ENCODE measurements at places on chromosomes 7 and 10.

- DNase-seq: no peak
These were observed 120.0 kb downstream of the ATXN7L1 start for GRCh38 chr7:105756367-105756766.

DNA sequence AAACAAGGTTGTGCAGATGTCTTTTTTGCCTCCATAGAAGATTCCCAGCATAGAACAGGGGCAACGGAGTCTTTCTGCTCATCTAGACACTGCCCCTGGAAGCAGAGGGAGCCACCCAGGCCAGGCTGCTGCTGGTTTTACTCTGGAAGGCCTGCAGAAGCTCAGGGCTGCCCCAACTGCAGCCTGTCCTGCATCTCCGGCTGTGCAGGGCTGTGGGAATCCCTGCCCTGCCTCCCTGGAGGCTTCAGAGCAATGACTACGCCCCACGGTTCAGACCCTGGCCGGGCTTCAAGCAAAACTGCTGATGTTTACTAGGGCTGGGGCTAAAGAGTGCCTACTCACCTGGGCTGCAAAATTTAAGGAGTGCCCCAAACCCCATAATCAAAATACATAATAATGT is 43.9 kb downstream of the GHRHR start:
- DNase-seq: no peak

- no peak for DNase-seq
These were observed 405.7 kb upstream of the RNF32 start for GRCh38 chr7:156234666-156235494.

DNA sequence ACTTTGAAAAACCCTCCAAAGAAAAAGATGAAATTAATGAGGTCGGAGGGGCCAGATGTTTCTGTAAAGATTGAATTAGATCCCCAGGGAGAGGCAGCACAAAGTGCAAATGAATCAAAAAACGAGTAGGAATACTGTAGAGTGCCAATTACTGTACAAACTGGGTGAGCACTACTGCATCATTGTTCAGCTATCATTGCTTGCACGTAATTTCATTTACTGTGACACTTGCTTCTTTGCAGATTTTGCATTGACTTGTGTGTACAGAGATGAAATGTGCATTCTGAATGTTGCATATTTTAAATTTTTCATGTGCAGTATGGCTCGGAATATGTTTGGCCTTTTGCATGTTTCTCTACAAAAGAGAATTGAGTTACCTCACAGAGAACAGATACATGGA is 123.7 kb downstream of the LCOR start:
- DNase-seq: no peak

- peak; percentile 59 for DNase-seq
These were observed 14.5 kb downstream of the ADK start for GRCh38 chr10:74165530-74165901.

DNA sequence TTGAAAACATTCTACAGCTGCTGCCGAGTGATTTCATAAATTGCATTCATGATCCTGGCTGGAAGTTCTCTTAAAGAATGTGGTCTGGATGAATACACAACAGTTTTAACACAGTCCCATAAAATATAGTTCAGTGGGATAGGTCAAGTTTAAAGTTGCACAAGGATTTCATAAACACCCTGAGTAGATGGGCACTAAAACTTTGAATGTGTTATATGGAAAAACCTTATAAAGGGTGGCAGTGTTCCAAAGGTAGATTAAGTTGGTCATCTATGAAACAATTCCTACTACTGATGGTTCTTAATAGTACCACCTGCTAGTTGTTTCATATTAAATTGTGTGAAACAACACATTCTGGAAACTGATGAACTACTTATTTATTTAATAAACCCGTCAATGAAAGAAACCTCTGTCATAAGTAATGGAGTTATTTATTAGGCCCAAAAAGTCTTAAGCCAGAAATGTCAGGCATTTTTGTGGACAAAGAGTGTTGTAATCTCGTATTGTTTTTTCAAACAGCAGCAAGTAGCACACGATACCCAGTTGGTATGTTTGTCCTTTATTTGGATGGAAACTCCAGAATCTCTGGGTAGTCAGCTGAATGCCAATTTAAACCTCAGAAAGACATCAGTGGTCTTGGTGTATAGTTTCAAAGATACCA is 14.3 kb upstream of the RPA3 start:
- DNase-seq: no peak

GRCh38 chr10:122294511-122295450 is 23.7 kb downstream of the BTBD16 start:
- no peak for DNase-seq

- no peak for DNase-seq
These were observed 2.1 kb upstream of the BNIP3 start for GRCh38 chr10:131983780-131984179.

GRCh38 chr10:45513551-45513950 is 139.5 kb downstream of the ALOX5 start:
- DNase-seq: no peak

DNA sequence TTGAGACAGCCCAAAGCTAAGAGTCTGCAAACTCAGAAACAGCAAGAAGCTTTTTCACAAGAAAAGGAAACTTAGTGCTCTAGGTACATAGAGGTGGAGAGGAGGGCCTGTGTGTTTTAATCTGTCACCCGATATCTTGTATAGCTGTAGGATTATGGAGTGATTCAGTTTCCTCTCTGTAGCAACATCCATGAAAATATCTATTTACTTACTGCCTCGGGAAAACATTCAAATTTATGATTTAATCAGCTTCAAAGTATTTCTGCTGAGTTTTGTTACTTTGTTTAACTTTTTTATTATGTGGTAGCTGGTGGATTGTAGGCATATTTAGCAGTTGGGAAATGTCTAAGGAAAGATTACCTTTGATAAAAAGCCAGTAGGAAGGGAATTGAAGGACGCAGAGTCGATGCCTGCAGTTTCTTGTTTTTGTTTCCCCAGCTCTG is 292.0 kb downstream of the CCDC3 start:
- no peak for DNase-seq

DNA sequence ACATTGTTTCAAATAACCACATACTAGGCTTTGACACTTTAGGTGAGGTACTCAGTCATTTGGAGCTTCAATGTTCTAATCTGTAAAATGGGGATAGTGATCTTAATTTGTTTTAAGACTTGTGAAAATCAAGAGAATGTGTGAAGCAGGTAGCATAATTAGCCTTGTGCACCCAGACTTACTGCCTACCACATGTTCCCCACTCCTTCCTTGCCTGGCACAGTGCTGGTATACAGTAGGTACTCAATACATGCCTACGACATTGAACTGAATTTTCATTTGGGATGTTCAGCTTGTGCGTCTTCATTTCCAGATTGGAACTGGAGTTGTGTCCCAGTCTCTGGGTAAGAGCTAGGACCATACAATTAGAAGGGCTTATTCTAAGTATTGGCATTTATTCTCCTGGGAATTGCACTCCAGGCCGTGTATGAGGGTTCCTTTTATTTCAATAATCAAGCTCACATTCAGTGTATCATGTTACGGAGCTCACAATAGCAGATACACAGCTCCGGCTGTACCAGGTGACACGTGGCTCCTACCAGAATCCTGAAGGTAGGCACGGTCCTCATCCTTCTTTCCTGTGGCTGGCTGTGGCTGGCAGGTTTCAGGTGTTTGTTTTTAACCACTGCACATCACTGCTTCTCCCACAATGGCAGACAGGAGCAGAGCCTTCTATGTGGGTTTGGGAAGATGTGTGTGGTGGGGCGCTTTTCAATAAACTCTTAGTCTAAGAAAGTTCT is 109.4 kb upstream of the PDCD4 start:
- no peak for DNase-seq

DNA sequence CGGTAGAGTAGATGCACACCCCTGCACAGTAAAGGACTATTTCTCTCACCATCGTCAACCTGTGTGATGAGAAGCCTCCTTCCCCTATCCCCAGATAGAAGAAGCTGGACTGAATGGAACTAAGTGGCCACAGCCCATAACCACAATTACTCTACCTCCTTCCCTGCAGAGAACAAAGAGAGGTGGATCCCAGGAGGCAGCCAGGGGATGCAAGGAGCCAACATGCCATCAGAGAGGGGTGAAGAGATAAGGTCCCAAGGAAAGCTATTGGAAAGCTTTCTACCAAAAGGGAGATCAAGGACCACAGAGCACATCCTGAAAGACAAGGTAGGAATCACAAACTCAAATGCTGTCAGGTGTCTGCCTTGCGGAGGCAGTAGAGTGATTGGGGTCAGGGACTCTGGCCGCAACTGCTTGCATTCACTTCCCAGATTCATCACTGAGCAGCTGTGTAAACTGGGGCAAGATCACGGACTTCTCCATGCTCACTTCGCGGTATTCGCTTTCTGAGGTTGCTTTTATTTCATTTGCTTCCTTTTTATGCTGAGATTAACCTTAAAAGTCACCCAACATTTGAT is 81.6 kb upstream of the MYO3A start:
- DNase-seq: no peak

DNA sequence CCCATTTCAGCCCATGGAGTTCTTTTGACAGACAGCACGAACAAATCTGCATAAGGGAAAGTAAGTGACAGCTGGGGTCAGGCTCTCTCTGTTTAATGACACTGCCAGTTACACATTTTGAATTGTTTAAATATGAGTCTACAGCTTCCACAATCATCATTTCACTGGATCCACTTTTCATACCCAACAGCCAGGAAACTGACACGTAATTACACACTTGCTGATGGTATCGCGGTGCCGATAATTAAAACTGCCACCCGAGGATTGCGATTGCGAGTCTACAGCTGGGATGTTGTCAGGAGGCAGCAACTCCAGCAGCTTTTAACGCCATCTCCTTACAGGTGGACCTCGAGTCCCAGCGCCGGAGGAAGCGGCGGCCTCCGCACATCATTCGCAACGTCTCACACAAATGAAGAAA is 230.8 kb upstream of the MGMT start:
- DNase-seq: no peak

DNA sequence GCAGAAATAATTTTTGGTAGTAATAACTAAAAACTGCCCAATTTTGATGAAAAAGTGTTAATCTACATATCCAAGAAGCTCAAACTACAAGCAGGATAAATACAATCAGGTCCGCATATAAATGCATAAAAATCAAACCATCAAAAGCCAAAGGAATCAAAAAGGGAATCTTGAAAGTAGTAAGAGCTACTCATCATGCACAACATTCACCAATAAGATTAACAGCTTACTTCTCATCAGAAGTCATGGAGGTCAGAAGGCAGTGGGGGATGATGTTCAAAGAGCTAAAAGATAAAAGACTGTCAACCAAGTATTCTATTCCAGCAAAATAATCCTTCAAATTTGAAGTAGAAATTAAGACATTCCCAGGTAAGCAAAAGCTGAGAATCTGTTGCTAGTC is 76.4 kb downstream of the CRPPA start:
- DNase-seq: peak; percentile 19

DNA sequence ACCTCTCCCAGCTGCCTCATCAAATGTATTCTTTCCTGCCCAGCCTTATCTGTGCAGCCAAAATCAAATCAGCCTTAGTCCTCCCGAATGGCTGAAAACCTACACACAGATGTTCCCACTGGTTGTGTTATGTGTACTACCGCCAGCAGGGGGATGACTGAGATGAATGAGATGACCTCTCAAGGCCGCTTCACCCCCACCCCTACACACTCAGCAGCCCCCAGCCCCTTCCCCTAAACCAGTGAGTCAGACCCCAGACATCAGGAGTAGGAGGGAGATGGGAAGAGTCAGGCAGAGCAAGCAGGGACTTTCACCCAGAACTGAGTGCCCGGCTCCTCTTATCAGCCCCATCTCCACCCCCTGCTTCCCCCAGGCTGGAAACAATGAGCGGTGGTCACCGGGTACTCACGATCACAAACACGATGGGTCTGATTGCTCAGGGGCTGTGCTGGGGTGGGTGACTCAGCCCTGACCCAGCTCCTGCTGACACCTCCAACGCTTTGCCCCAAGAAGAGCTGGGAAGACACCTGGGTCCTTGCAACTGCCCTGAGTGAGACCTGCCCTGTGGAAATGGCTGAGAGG is 6.5 kb upstream of the C10orf105 start:
- peak; percentile 81 for DNase-seq

- no peak for DNase-seq
These were observed 77.3 kb downstream of the STK31 start for GRCh38 chr7:23787272-23787671.

DNA sequence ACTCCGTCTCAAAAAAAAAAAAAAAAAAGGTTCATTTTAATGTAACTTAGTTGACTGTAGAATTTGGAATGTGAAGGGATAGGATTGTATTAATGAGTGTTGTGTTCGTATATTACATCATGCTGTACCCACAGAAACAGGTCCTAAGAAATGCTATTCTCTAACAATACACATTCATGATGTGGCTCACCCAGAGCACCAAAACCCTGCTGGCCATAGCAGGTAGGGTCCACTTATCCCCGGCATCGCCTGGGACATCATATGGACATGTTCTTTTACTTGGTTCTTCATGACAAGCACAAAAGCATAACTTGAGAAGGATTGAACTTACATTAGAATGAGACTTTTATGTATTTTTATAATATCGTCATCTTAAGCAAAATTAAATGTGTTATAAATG is 241.5 kb downstream of the CACNB2 start:
- DNase-seq: no peak

GRCh38 chr10:131697476-131698128 is 203.2 kb upstream of the PPP2R2D start:
- no peak for DNase-seq

- DNase-seq: peak; percentile 62
These were observed 81.6 kb downstream of the CRTAC1 start for GRCh38 chr10:97948822-97949221.

GRCh38 chr7:86913709-86914108 is 145.7 kb downstream of the ELAPOR2 start:
- DNase-seq: no peak

- no peak for DNase-seq
These were observed 431.2 kb upstream of the C7orf33 start for GRCh38 chr7:148159331-148159730.

DNA sequence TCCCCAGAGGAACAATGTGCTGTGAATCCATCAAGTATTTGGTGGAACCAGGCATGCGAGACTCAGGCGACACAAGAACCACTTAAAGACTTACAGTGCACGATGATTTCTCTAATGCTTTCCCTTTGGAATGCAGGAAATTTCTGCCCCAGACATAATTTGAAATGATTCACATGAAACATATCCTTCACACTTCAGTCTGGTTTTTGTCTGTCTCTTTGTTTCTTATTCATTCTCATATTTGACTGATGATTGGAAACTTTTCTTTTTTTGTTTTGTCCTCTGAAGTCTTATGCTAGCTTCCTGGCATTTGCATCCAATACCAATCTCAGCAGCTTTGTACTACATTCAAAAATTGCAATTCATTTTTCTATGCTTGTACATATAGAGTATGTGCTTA is 502.8 kb downstream of the PHTF2 start:
- no peak for DNase-seq

- no peak for DNase-seq
These were observed 265.4 kb downstream of the ZWINT start for GRCh38 chr10:56095506-56096225.

GRCh38 chr7:74625446-74625845 is 32.1 kb upstream of the GTF2I start:
- peak; percentile 67 for DNase-seq

GRCh38 chr7:37916017-37916672 is 472 bp downstream of the SFRP4 start:
- DNase-seq: peak; percentile 46
